AG08395 (cell line): ENCODE measurements at places on chromosomes 2 and 18.

GRCh38 chr2:240956935-240957655 lies 41.3 kb upstream of the SNED1 start:
- DNase-seq, result no peak

GRCh38 chr2:172430678-172431077 lies 3.3 kb downstream of the ITGA6 start:
- no peak for DNase-seq

GRCh38 chr2:11914455-11914854 lies 168.0 kb downstream of the LPIN1 start:
- no peak for DNase-seq

- no peak for DNase-seq
Measured at GRCh38 chr2:136065384-136065783, 52.6 kb downstream of the CXCR4 start.

GRCh38 chr2:47217277-47217676 lies 62.2 kb upstream of the STPG4 start:
- DNase-seq, result no peak

GRCh38 chr2:182866095-182866460 lies 359 bp downstream of the FRZB start:
- no peak for DNase-seq

- no peak for DNase-seq
Measured at GRCh38 chr2:37090019-37090477, 5.7 kb downstream of the GPATCH11 start.

DNA sequence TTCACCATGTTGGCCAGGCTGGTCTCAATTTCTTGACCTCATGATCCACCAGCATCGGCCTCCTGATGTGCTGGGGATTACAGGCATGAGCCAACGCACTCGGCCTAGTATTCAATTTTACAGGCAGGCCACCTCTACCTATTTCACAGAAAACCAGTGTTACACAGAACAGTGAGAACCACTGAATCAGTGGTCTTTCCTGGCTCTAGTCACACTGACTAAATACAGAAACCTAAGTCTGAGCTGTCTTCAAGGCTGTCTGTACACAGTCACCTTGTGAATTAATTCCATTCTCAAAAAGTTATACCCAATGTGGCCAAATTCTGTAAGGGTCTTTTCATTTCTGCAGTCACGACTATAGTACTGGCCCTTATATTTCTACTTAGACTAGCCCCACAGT lies 3.5 kb downstream of the RNF149 start:
- DNase-seq, result no peak

DNA sequence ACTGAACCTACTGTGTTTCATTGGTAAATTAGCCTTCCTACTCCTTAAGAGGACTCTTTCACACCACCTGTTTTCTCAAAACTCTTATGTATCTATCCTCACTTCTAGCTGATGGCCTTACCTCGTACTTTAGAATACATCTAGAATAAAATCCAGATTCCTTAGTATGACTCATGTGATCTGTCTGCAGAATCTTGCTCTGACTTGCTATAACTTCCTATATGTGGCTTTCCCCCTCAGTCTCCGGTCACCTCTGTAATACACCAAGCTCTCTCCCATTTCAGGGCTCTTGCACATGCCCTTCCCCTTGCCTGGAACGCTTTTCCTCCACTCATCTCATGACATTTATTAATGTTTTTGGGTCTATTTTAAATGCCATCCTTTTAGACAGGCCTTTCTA lies 95.6 kb upstream of the LHCGR start:
- DNase-seq, result no peak

DNA sequence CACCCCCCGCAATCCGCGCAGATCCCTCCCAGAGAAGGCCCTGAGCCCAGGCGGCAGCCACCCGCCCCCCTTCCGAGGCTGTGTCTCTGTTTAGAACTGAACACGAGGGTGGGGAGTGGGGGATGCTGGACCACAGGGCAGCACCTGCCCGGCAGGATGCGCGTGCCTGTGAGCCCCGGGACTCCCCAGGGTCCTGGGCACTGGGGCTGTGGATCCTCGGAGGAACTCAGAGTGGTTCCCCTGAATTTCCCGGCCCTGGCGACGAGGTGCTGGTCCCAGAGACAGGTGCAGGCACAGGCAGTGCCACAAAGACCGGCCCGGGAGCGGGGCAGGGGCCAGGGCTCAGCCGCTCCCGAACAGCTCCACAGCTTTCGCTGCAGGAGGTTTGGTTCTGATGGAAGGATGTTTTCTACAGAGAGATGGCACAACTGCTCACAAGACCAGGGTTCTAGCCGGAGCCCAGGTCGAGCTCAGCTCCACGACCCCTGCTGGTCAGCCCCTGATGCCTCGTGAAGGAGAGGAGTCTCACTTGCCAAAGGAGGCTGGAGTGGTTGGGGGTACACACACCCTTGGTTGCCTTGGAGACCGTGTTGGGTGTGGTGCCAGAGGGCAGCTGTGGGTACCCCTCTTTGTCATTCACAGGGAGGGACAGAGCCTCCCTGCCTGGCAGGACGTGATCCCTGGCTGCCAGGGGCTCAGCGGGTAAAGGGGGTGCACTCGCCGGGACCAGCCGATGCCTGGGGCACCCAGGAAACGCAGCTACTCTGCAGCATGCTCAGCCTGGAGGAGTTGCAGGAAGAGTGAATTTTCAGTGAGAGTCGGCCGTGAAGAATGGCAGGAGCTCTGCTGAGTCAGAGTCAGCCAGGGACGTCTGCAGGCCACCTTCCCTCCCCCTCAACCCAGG lies 4.4 kb upstream of the NEU4 start:
- DNase-seq, result peak; percentile 10

DNA sequence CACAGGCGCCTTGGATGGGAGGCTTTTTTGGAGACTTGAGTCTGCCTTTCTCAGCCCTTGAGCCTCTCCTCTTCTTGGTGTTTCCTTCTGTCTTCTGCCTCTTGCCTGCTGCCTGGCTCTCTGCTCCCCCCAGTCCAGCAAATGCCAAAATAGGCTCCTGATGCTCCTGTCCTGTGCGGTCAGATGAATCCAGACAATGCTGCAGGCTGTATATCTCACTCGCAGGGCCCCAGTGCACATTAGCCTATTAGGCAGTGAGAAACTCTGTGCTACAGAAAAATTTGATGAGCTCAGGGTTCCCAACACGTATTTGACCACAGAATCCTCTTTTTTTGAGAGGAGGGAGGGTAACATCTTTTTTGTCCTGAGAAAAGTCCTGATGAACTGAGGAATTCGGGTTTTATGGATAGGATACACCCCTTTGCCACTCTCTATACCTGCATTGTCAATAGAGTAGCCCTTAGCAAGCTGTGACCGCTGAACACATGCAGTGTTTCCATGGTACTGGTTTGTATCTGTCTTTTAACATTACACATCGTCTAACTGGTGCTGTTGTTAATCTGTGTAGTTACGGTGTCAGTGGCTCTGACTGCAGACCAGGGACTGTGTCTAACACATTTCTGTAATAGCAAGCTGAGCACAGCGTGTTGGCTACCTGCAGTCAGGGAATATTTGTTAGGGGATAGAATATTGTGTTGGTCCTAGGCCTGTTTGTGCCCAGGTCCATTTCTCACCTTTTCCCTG lies 50.8 kb downstream of the FAM228A start:
- no peak for DNase-seq

GRCh38 chr18:12038082-12038638 lies 55.5 kb upstream of the ANKRD62 start:
- peak; percentile 9 for DNase-seq

DNA sequence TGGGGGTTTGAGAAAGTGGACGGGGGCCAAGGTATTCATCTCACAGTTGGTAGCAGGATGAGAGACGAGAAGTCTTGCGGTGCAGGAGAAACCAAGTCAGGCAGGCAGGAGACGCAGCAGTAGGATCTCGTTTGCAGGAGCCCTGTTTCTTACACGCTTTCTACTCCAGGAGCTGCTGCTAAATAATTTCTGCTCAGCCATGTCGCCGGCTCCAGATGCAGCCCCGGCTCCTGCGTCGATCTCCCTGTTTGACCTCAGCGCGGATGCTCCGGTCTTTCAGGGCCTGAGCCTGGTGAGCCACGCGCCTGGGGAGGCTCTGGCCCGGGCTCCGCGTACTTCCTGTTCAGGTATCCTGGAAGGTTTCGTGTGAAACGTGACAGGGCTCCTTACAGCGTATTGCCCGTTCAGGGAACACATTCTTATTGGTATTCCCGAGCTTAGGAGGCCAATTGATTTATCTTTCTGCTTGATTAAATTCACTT lies 494 bp downstream of the ANKZF1 start:
- DNase-seq, result peak; percentile 41

- no peak for DNase-seq
Measured at GRCh38 chr2:234827096-234827860, 124.5 kb upstream of the SH3BP4 start.

GRCh38 chr18:48790869-48791635 lies 159.7 kb downstream of the SMAD7 start:
- DNase-seq, result no peak

DNA sequence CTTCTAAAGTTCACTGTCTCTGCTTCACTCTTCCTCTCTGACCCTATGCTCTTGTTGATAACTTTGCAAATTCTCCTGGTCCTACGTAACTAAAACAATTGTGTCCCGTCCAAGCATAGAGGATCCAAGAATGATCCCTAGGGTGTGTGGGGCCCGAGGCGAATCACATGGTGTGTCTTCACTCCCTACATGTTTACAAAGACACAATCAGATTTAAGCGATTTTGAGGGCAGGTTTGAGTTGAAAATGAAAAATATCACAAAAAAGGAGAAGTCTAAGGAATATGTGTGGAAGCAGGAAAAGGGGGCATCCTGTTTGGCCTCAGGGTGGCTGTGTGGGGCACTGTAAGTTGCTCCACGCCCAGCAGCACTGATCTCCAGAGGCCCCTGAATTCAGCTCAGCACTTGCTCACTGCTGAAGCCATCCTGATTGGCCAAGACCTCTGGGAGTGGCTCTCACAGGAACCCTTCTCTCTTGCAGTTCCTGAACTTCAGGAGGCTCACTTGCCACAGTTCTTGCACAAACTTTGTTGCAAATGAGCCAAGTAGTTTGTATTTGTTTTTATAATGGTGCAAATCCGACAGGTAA lies 363.6 kb downstream of the ZNF521 start:
- DNase-seq, result no peak

DNA sequence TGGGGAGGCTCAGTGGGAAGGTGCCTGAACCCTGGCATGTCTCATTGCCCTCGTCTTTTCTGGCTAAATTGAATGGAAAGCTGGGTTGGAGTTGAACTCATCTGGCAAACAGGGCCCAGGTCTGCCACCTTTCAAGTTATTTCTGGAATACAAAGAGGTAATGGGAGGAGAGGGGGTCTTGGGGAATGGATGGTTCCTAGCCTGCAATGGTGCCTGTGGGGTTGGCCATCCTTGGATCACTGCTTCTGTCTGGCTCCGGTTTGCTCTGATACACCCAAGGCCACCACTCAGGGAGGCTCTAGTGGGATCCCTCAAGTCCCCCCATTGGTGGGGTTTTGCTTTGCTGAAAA lies 45.3 kb downstream of the PSD4 start:
- no peak for DNase-seq

DNA sequence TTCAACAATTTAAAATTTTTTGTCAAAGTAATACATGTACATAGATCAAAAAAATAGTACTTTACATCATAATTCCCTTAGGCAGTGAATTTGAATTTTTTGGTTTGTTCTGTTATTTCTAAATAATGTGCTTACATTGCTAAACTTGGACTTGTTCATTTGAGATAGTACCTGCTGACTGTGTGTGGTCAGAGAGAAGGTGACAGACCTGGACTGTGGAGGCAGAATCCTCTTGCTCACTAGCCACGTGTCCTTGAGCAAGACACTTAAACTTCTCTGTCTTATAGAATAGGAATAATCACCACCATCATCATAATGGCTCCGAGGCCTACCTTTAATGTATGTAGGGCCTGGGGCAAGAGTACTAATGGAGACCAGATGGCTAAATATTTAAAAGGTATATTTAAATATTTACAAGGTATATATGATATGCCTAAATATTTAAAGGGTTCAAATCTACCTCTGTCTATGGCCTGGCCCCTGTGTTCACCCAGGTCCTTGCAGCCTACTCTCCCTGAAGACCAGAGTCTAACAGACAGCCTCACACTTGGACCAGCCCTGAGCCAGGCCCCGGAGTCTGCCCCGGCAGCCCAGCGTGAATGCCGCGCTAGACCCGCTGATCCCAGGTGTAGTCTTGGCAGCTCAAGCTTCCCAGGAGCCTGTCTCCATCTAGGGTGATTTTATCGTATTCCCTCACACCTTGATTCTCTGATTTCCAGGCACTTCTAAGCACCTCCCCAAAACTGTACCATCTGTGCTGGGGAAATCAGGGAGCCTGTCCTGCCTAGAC lies 33.5 kb downstream of the ZNF532 start:
- no peak for DNase-seq

DNA sequence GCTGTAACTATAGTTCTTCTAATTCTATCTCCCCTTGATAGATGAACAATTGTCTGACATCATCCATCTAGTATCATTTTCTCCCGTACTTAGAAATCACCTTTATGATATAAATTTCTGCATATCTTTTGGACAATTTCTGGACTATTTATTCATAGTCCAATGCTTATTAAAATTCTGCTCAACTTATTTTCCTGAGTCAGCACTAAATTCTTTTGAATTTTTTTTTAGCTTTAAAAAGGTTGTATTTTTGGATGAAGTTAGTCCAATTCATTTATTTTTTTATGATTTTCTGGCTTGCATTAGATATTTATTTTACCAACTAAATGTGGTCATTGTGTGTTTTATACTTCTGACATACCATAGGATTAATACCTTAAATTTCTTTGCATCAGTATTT lies 538.5 kb upstream of the DCC start:
- DNase-seq, result no peak

GRCh38 chr2:216504376-216504762 lies 5.7 kb downstream of the RPL37A start:
- DNase-seq, result no peak

DNA sequence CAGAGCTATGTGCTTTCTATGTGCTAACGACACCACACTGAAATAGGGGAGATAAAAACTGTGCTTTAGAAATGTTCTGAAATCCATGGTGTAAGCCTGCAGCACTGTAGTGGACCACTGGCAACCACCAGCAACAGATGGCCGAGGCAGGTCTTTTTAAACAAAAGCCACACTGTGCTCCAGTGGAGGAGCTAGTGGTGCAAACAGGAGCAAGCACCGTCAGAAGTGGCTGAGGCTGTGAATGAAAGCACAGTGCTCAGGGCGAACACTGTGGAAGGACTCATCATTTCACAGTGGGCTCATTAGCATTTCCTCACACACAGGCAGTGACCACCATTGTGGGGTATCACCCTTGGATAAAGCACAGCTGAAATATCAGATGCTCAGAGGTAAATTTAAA lies 22.9 kb upstream of the MTX2 start:
- DNase-seq, result no peak

DNA sequence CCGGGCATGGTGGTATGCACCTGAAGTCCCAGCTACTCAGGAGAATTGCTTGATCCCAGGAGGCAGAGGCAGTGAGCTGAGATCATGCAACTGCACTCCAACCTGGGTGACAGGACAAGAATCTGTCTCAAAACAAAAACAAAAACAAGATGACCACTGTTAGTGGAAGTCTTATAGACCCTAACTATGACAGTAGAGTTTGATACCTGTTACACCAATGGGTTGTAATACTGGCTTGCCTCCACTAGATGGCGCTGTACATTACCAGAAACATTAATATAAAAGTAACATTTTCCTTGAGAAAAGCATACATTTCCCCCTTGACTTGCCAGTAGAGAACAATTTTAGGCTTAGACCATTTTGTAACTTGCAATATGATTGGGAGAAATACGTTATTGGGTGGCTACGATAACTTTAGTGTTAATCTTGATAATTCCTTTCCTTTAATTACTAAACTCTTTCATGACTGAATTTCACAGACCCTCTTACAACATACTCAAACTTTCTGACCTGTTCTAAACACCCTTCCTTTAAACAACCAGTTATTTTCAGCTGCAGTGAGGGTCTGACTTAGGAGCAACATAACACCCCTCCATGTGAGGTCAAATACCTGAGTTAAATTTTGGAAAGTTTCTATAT lies 19.5 kb downstream of the SLC25A52 start:
- DNase-seq, result peak; percentile 7

GRCh38 chr2:178521304-178522150 lies 41.3 kb downstream of the PLEKHA3 start:
- no peak for DNase-seq
